Skeletal muscle cell (primary cell): ENCODE measurements at places on chromosomes 3 and 15.
A peak's percentile ranks its signal among the peaks of the same experiment; 100 is the strongest.

- no peak for DNase-seq
These were observed 200.3 kb upstream of the PFN2 start for GRCh38 chr3:150170852-150171520.

GRCh38 chr15:56371495-56372147 is 6.4 kb downstream of the TEX9 start:
- DNase-seq: no peak

DNA sequence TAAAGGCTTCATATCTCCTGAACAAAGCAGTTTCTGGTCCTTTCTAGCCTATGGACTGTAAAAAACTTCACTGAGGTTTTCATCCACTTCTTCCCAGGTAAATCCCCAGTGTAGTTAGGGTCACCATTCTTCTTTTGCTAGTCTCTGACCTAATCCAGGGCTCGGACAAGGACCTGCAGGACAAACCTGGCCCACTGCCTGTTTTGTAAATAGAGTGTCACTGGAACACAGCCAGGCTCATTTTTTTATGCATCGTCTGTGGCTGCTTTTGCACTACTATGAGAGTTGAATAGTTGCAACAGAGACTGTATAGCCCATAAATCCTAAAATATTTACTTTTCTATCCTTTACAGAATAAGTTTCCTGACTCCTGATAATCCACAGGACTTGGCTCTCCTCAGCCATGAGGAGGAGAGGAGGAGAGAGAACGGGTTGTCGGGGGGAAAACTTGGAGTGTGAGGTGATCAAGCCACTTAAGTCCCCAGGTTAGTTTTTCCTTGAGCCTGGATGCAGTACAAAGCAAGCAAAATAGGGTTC is 29.0 kb downstream of the CCR3 start:
- DNase-seq: no peak

GRCh38 chr3:101938262-101938847 is 89.0 kb downstream of the NFKBIZ start:
- no peak for DNase-seq

GRCh38 chr3:192237992-192238608 is 489.2 kb downstream of the FGF12 start:
- DNase-seq: no peak

- DNase-seq: no peak
These were observed 111.0 kb downstream of the MECOM start for GRCh38 chr3:169552533-169552932.

DNA sequence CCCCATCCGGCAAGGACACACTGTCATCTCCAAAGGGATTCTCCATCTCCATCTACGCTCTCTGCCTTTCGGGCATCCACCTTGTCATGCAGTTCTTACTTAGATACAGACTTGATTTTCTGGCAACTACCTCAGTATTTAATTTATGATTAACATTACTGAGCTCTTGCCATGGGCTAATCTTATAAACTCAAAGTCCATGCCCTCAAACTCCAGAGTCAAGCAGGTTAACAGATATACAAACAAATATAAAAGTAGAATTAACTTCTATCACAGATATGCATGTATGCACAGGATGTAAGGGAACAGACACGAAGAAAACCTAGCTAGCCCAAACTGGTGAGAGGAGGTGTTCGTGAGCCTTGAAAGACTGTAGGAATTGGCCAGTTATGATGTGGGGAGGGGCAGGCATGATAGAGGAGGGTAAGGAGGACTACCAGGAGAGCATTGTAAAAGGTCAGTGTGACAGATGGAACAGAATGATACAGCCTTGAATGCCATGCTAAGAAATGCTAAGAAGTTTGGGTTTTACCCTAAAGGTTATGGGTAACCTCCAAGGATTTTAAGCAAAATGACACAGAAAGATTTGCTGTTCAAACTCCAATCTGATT is 334.3 kb downstream of the ULK4 start:
- no peak for DNase-seq

DNA sequence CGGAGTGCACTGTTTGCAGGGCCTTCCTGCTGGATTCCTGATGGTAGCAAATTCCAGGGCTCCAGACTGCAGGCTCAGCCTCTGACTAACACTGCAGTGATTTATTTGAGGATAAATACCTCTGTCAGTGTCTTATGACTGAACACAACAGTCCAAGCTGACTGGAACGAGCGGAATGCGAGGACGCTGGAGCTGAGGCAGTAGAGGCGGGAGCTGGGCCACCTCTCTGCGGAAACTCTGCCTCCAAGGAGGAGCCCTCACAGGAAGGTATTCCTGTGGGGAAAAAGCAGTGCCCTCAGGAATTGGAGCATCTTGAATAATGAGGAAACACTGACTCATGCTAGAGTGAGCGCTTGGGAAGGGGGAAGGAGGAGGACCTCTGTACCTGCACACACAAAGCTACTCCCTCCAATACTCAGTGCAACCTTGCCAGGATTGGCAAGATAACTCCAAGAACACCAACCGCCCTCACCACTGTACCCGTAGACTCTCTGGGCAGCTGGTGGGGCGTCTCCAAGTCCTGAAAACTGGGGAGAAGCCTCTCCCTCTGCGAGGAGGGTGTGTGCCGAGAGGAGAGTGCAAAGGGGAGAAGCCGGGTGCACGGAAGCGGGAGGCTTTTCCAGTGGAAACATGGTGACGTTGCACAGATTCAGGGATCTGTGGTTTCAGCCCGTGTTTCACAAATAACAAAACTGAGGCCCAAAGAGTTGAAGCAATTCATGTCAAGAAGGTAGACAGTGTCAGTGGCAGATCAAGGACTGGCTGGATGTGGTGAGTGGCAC is 43.0 kb downstream of the VGLL4 start:
- DNase-seq: peak; percentile 97

DNA sequence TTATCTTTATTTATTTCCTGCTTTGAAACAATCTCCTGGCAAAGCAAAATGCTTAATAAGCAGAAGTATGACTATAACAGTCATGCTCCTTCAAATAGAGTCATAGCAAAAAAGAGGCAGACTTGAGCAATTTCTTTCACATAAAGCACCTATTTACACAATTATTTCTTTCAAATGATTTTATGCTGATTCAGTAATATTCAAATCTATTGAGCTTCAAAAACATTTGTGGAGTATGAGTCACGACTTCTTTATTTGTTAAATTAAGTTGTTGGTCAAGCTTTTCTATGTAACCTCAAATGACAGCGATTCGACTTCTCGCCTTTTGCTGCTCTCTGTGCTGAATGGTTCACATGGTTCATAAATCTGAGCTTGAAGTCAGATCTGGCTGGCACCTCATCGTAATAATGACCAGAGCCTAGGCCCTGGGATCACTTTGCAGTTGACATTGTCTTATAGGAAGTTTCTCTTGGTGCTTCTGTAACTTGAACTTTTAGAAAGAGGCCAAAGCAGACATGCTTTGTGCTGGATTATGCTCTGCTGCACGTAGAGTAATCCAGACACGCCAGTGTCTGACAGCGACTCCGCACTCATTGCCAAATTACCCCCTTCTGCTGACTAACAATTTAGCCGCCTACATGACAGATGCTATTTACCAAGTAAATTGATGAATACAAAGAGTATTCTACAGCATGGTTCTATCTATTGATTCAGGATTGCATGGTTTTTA is 139.0 kb downstream of the MCTP2 start:
- DNase-seq: no peak

- DNase-seq: no peak
These were observed at the start of gene NOX5 for GRCh38 chr15:69014454-69014853. Gene NOX5, plus strand, starts transcription at chr15:69014695. Its CDS starts 41 bp downstream, at chr15:69014736.

DNA sequence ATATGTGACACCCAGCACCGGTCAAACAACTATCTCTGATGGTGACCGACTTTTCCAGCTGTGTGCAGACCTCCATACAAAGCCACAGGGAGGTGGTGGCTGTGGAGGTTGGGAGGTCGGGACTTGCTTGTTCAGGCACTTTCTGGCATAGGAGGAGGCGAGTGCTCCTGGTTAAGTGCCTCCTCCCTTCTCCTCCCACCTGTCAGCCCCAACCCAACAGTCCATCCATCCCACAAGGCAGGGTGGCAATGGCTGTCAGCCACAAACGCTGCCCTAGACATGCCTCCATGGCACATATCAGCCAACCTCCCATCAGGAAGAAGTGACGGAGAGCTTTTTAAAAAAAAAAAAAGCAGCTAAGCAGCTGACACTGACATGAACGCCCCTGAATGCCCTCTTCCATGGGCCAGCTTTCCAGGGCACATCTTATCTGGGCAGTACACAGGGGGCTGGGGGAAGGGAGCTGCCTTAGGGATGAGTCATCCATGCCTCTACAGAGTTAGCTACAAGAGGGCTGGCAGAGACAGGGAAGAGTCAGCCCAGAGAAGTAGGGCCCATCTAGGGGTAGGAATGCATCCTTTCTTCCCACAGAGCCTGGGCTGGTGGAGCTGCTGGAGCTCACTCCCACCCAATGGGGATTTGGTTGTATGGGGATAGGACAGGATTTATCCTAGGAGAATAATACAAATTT is 41.2 kb downstream of the CCDC12 start:
- DNase-seq: peak; percentile 88

- no peak for DNase-seq
These were observed 297.6 kb downstream of the RPLP1 start for GRCh38 chr15:69750253-69750652.

DNA sequence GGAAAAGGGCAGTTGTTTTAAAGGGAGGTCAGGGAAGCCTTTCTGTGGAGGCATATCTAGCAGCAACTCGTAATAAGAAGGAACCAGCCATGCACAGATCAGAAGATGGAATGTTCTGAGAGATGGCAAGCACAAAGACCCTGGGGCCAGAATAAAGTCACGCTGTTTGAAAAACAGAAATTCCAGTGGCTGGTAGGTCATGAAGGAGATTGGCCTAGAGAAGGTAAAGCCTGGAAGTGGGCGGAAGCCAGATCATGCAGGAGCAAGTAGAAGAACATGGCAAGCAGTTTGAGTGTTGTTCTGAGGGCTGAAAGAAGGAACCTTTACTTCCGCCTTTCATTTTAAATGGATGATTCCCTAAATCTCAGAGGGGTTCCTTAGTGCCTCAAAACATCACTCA is 208.1 kb upstream of the PPP2R3A start:
- DNase-seq: no peak

DNA sequence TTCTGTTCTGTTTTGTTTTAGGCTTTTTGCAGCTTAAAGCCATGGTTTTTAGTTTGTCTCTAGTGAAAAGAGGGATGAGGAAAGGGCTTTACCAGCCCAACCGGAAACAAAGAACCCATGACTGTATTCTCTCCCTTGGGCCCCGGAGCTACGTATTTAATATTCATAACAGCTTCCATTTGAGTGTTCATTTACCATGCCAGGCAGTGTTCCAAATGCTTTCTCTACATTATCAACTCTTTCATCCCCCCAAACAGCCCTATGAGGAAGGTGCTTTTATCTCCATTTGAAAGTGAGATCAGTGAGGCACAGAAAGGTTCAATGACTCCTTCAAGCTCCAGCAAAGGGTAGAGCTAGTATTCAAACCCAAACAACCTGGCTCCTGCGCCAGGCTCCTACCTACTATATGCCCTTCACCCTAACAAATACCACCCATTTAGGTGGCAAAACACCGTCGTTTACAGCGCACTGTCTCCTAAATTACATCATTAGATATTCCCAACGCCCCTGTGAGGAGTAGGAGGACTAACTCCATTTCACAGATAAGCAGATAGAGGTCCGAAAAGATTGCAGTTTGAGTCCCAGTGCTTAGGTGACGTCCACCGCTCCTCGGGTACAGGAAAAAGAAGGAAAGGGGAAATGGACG is 27.9 kb downstream of the GTPBP8 start:
- no peak for DNase-seq

DNA sequence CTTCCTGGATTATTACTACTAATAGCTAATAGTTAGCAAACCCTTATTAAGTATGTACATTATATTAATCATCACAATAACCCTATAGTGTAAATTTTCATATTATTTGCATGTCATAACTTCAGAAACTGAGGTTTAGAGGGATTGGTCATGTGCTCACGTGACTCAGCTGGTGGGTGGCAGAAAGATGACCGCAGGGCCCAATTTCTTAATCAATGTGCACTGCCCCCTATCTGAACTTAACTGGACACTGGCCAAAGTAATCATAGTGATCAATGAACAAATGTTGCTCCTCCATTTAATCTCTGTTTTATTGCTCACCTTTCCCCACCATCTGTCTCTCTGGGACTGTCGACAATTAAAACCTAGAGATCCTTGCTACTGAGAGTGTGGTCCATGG is 52.2 kb downstream of the PLD1 start:
- no peak for DNase-seq

DNA sequence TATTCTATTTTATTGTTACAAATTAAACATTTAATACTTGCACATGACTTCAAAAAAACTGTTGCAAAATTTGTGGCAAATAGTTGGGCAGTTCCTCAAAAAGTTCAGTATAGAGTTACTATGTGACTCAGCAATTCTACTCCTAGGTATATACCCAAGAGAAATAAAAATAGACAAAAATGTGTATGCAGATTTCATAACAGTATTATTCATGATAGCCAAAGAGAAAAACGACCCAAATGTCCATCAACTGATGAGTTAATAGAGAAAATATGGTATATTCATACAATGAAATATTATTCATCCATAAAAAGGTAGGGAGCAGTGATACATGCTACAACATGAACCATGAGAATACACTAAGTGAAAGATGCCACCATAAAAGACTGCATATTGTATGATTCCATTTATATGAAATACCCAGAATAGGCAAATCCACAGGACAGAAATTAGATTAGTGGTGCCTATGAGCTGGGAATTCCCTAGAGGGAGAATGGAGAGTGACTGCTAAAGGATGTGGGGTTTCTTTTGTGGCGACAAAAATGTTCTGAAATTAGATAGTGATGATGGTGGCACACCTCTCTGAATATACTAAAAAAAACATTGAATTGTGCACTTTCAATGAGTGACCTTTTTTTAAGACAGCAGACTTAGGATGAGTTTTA is 31.6 kb upstream of the CLASP2 start:
- no peak for DNase-seq

GRCh38 chr3:192847941-192848340 is 69.7 kb downstream of the MB21D2 start:
- DNase-seq: no peak

GRCh38 chr3:155690921-155691320 is 54.0 kb downstream of the PLCH1 start:
- no peak for DNase-seq

GRCh38 chr15:33055962-33056361 is 138.6 kb downstream of the FMN1 start:
- DNase-seq: no peak

DNA sequence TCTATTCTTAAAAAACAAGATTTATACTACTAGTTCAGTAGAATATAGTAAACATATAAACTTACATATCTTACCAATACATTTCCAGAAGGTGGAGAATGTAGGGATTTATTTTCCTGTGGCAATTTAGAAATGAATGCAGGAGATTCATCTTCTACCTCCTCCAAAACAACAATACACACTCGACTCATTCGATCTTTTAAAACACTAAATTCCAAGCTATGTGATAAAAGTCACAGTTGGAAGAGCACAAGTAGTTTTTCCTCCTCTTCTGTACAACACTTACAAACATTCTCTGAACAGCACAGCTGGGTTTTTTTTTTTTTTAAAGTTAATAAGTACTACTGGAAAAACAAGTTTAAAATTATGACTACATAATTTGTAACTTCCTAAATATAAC is 1.4 kb downstream of the ANKRD28 start:
- DNase-seq: no peak
